Activated CD4-positive, alpha-beta T cell treated with anti-CD3 and anti-CD28 coated beads, Interleukin-10, Interleukin-2, amounts not matched to agents 100 ng/mL and 50 ng/mL, durations not matched to agents 16 hours and 8 hours (primary cell): ENCODE measurements at places on chromosomes 5 and 9.

DNA sequence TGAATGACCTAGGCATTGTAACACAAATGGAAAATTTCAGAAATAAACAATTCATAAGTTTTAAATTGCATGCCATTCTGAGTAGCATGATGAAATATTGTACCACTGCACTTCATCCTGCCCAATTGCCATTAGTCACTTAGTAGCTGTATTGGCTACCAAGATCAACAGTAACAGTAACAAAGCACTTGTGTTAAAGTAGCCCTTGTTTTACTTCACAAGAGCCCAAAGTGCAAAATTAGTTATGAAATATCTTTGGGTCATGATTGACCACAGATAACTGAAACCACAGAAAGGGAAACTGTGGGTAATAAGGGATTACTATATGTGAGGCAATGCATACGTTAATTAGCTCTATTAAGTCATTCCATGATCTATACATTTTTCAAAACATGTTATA lies 33.3 kb upstream of the RORB start:
- no peak for DNase-seq

GRCh38 chr5:37575541-37576489 lies 196.7 kb downstream of the WDR70 start:
- no peak for DNase-seq

DNA sequence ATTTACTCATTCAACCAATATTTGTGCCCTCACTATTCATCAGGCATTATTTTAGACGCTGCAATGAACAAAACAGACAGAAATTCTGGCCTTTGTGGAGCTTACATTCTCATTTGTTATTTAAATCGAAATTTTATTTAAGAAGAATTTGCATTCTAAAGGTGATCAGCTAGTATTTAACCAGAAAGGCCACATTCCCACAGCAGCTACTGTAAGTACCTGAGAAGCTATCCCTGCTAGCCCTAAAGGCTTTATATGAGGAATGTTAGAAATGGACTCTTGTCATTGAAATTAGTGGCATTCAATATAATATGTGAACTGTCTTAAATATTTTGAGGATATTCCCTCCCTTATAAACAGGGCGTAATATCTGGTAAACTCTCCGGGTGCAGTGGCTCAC lies 35.0 kb upstream of the GOLM1 start:
- no peak for DNase-seq

GRCh38 chr9:17229945-17230560 lies 95.2 kb downstream of the CNTLN start:
- no peak for DNase-seq

DNA sequence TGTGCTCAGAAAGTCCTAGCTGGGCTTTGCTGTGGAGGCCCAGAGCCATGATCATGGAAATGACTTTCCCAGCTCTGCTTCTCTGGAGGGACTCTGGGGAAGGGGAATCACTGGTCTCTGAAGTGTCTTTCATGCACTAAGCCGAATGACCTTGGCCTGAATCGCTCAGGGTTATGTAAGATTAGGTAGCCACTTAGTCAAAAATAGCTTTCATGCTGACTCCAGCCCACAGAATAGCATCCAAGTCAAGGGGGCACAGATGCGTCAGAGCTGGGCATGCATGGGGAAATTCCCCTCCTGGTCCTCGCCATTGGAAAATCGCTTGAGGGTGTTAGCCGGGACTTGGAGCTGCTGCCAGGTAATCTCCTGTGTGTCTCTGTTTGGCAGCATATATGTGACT lies 36.1 kb upstream of the PPARGC1B start:
- no peak for DNase-seq

- no peak for DNase-seq
Measured at GRCh38 chr9:137351781-137352501, 49.9 kb upstream of the NRARP start.

DNA sequence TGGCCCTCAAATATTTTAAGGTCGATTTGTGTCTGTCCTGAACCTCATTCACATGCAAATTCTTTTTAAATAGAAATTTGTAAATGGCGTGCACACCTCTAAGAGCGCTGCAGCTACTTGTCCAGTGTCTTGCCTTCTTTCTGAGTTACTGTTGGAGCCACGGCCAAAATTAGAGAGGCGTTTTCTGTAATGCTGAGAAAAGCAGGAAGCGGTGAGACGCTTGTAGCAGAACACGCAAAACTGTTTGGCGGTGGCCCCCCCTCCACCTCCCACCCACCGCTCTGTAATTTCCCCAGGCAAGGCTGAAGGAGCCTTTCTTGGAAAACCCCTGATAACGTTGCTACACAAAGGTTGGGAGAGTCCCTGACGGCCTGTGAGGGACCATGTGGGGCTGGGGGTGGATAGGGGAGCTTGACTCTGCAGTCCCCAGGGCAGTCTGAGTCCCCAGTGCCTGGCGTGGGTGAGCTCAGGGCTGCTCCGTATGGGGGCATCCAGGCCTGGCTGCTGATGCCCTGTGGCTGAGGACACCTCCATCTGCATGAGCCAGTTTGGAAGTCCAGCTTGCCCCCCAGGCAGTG lies 96.5 kb downstream of the GADD45G start:
- peak; percentile 82 for DNase-seq

GRCh38 chr5:101937041-101937440 lies 359.0 kb downstream of the SLCO4C1 start:
- DNase-seq, result no peak

DNA sequence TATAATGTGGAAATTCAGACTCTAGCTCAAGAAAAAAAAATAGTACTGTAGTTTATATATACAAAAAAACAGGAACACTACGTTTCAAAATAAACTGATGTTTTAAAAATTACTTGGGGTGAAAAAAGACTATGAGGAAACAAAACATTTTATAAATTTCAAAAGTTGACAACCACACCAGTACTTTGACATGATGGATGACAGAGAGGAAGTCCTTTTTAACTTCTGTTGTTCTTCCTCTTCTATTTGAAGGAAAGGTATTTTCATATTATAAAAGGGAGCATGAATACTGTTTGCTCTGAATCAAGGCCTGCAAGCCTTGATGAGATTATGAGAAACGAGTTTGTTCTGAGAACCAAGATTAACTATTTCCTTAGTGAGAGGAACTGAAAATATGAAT lies 456.9 kb downstream of the TAF11L14 start:
- no peak for DNase-seq
